NCI-H1105 treated with DMSO at 0.1 percent for 48 hours (cell line): ENCODE measurements at places on chromosomes 12 and 14.

GRCh38 chr12:22535038-22535437 is 9.3 kb downstream of the C2CD5 start:
- no peak for DNase-seq

GRCh38 chr14:94451091-94451771 is 1.4 kb downstream of the SERPINA11 start:
- no peak for DNase-seq

GRCh38 chr14:64979336-64980074 is 7.2 kb upstream of the FNTB start:
- no peak for DNase-seq

DNA sequence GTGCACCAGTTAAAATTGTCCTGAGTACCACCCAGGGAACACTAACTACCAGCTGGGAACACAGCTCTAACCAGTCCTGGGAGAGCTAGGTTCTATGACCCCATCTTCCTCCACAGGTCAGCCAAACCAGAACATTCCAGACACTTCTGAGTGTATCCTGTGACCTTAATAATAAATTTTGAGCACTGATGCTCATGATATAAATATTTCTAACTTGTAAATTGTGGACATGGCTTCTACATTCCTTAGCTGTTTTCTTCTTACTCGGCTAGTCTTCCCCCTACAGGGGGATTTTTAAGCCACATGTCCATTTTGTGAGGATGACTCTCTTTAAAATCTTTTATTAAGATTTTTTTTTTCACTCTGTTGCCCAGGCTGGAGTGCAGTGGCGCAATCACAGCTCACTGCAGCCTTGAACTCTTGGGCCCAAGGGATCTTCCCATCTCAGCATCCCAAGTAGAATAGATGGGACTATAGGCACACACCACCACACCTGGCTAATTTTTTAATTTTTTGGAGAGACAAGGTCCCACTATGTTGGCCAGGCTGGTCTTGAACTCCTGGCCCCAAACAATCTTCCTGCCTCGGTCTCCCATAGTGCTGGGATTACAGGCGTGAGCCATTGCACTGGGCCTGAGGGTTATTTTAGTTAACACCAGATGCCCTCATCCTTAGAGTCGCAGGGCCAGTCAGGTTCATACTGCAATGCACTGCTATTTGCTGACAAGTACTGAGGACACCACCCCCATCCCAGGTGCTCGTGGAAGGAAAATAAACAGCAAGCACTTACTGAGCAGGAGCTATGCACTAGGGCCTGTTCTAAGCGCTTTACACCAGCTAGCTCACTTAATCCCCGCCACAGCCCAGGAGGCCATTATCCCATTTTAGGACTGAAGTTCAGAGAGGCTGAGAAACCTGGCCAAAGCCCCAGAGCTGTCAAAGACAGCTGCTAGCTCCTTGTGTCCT is 142.6 kb upstream of the NCOR2 start:
- no peak for DNase-seq

DNA sequence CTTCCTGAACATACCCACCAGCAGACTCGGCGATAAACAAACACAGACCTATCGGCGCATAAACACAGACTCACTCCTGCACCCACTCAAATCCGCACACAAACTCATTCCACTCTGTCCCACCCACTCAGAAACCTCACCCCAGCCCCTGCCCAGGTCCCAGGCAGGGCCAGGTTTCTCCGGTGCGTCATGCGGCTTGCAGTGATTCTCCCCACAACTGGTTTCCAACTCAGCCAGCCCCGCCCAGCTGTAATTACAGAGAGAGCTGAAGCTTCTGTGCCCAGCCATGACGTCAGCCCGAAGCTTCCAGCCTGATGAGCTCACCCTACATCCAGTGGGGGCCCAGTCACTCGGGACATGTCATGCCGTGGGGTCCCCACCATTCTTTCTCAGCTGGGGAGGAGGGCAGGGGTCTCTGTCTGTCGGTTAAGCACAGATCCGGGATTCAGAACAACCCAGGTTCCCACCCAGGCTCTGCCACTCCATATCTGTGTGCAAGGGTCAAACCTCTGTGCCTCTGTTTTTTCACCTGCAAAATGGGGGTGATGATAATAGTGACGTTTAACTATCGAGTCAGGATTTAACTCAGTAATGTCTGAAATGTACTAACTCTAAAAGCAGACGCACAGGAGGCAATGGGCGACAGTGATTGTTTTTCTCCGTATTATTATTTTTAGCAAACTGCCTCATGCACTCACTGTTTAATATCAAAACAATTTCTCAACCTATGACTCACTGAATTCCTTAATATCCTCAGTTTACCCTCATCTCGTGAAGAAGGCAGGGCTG is 2.3 kb upstream of the HSPB8 start:
- DNase-seq = no peak

GRCh38 chr12:106080791-106081170 is 58.0 kb downstream of the NUAK1 start:
- no peak for DNase-seq

DNA sequence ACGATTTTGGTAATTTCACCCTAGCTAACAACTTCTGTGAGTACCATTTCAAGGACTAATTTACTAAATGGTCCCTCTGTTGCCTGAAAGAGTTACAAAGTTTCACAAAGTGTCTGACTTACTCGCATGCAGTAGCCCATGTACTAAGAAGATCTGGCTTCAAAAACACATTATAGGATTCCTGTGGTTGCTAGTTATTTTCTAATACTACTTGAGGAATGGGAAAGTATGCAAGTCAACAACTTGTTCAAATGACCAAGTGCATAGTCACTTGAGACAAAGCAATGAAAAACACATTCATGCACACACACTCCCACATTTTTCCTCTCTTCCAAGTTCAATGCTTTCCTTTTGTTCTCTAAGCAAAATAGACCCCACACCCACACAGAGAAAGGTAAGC is 219.7 kb upstream of the TMPO start:
- DNase-seq = no peak

- DNase-seq = no peak
Measured at GRCh38 chr14:38884109-38884508, 218.9 kb downstream of the SEC23A start.
